Mucosa of gallbladder (tissue), 1 donor: ENCODE measurements at places on chromosomes 16 and 17. TPM values are rescaled to one million over a fixed set of nuclear protein-coding genes. Genes with fewer than 3 reads are reported as not detected.

The ERI2 gene
- total RNA-seq: 18.6 TPM

GRCh38 chr16:30876867-30877266, 17.0 kb downstream of the BCL7C start:
- DNase-seq: no peak

- no peak for DNase-seq
Observed at GRCh38 chr16:21088646-21089538, 61.8 kb downstream of the DNAH3 start.

The TNFRSF13B gene
- total RNA-seq: 0.32 TPM

DNA sequence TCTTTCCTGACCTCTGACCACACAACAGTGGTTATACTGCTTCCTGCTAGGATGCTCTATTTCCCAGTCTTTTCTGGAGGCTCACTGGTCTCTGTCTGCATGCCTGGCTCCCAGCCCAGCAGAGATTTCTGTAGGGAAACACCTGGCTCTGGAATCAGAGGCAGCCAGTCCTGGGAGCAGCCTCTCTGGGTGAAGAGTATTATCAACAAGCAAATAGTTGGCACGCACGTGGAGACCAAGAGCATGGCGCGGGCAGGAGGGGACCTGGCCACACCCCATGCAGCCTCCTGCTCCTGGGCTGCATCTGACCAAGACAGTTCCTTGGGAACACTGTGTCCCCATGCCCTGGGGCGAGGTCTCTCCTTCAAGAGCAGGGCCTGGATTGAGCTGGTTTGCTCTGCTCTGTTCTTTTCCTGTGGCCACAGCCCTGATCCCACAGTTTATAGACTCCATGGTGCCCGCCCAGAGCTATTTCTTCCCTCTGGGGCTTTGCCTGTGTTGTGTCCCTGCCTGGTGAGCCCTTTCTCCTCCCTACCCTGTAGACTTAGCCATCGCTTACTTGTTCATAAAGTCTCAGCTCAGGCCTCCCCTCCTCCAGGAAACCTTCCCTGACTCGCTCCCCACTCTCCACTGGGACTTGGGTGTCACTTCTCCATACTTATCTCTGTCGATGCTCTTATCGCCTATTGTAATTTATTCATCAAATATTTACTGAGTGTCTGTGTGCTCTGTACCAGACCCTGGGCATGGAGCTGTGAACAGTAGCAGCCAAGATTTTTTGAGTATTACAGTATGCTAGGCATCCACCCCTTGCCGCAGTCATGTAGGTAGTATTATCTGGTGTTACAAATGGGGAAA, 60.6 kb downstream of the SCNN1B start:
- DNase-seq: peak; percentile 73
